ENCODE measurements at places on chromosomes 12 and 14.

- no peak for DNase-seq
These were observed 23.1 kb downstream of the BICDL1 start for GRCh38 chr12:120012067-120012621.

- peak; percentile 40 for DNase-seq
These were observed 24.5 kb upstream of the PPP1R13B start for GRCh38 chr14:103871596-103872480.

DNA sequence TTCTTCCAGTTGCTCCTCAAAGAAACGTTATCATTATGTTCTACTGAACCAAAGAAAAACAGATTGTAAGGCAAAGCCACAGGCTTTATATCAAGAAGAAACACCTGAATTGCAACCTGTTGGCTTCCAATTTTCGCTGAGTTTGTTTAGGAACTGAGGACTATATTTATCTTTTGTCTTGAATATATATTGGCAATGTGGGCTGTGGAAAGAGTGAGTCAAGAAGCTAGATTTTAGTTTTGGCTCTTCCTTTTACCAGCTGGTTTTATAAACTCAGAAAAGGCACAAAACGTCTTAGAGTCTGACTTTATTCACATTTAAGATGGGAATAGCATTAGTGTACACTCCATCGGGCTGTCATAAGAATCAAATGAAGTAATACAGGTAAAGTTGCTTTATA, 10.4 kb upstream of the PTHLH start:
- no peak for DNase-seq

GRCh38 chr12:12681061-12681765, 14.8 kb downstream of the GPR19 start:
- DNase-seq = no peak

GRCh38 chr12:5440978-5441377, 9.1 kb downstream of the NTF3 start:
- no peak for DNase-seq

GRCh38 chr12:76259106-76259505, 89.1 kb downstream of the BBS10 start:
- no peak for DNase-seq

DNA sequence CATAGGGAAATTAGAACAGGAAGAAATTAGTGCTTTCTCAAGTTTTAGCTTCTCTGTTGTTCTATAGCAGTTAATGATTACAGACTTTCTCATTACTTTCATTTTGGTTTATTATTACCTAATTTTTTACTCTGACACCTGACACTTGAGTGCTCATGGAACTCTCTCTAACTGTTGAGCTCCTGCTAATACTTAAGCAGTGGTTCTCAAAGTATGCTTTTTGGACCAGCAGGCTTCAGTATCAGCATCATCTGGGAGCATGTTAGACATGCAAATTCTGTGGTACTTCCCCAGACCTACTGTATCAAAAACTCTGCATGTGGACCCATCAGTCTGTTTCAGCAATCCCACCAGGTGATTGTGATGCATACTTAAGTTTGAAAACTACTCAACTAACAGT, 235.3 kb downstream of the CCDC91 start:
- peak; percentile 11 for DNase-seq

DNA sequence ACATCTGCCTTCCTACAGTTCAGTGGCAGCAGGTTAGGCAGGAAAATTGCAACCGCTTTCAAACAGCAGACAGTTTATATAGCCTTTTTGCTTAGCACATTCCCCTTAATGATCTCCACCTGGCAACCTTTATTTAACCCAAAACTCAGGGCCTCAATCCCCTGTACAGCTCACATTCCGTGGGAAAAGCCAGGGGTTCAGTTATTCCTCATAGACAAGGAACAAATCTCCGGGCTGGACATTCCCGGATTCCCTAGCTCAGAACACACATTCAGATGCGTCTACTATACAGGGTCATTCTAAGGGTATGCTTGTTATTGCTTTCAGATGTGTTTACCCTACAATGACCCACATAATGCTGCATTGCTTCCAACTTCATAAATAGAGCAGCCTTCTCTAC, 73.8 kb upstream of the DCN start:
- no peak for DNase-seq

DNA sequence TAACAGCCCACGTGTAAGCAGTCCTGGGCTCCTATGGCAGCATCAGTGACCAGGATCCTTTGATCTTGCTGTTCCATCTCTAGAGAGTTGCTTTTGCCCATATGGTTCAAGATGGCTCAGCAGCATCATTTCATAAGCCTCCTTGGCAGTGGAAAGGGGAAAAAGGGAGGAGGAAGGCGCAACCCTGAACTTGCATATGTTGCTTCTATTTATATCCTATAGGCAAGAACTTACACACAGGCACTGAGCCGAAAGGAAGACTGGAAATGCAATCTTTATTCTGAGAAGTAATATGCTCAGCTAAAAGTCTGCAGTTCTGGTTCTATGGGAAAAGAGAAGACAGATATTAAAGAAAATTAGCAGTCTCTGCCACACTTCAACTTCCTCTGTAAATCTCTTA, 167.7 kb upstream of the PLXNC1 start:
- no peak for DNase-seq

GRCh38 chr14:99838639-99839134, 45.5 kb downstream of the EML1 start:
- DNase-seq = no peak

DNA sequence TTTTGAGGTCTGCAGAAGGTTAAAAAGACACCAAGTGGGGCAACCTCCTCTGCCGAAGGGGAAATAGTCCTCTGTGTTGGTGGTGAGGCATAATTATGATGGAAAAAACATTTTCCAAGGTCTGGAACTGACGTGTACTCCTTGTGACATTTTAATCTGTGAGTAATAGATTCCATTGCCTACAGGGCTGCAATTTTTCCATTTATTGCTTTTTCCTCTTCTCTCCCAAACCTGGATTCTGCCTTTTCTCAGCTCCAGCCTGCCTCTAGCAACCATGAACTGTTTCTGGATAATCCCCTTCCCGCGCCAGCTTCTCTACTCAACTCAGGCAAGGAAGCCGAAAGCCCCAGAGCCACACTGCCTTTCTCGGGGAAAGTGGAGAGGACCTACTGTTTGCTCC, 230.1 kb upstream of the PLXNC1 start:
- DNase-seq = no peak

- no peak for DNase-seq
These were observed 12.7 kb upstream of the WDR89 start for GRCh38 chr14:63654346-63654745.

GRCh38 chr12:119005085-119005484, 23.7 kb downstream of the SRRM4 start:
- no peak for DNase-seq

DNA sequence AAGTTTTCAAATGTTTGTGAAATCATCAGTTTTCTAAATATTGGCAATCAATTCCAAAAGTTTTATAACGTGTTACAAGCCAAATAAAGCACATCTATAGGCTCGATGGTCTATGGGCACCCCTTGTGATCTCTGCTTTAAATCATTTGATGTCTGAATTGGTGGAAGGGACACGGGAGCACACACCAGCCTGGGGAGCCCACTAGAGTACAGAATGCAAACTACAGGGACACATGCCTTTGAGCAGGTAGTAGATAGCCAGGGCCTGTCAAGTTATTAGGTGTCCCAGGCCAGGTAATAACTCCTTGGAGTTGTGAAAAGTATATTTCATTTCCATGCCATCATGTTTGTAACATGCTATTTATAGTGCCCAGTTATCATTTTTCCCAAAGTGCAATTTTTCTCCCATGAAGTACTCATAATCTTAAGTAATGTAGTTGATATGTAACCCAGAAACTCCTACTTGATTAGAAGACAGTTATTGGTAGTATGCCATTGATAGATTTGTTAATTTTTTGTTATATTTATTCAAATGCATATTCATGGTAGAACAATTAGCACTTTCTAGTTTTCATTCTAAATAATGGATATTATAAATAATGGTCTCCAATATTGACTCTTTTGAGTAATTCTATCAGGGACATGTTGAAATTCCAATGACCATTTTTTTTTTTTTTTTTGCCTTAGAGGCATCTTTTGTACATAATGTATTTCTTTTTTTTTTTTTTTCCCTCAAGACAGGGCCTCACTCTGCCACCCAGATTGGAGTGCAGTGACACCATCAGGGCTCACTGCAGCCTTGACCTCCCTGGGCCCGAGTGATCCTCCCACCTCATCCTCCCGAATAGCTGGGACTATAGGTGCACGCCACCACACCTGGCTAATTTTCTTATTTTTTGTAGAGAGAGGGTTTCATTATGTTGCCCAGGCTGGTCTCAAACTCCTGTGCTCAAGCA, 96.9 kb upstream of the FGD4 start:
- no peak for DNase-seq

- no peak for DNase-seq
These were observed 920.1 kb downstream of the FLRT2 start for GRCh38 chr14:86450085-86450484.

- DNase-seq = no peak
These were observed 240.3 kb upstream of the TMPO start for GRCh38 chr12:98275131-98275475.

GRCh38 chr12:106303202-106303820, 778 bp downstream of the TCP11L2 start:
- DNase-seq = peak; percentile 80

- DNase-seq = no peak
These were observed 97.3 kb upstream of the BTG1 start for GRCh38 chr12:92242907-92243306.

DNA sequence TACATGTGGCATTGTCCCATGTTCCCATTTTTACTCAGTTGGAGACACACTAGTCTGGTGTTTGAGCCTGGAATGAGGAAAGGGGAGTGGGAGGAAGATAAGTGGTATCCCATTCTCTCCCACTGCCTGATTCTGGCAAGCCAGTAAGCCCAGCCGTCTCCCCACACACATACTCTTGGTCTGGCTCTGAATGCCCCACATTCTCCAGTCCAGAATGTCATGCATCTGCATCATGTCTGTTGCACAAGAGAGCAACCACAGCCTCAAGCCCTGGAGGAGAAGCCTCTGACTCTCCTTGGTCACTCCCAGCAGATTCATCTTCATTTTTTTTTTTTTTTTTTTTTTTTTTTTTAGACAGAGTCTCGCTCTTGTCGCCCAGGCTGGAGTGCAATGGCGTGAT, 48.0 kb downstream of the DRAM1 start:
- no peak for DNase-seq

GRCh38 chr12:68178184-68178583, 18.6 kb upstream of the IFNG start:
- DNase-seq = no peak

- no peak for DNase-seq
These were observed 58.1 kb downstream of the NCOR2 start for GRCh38 chr12:124509300-124509675.

GRCh38 chr14:35938770-35939169, 112.6 kb downstream of the BRMS1L start:
- DNase-seq = no peak

DNA sequence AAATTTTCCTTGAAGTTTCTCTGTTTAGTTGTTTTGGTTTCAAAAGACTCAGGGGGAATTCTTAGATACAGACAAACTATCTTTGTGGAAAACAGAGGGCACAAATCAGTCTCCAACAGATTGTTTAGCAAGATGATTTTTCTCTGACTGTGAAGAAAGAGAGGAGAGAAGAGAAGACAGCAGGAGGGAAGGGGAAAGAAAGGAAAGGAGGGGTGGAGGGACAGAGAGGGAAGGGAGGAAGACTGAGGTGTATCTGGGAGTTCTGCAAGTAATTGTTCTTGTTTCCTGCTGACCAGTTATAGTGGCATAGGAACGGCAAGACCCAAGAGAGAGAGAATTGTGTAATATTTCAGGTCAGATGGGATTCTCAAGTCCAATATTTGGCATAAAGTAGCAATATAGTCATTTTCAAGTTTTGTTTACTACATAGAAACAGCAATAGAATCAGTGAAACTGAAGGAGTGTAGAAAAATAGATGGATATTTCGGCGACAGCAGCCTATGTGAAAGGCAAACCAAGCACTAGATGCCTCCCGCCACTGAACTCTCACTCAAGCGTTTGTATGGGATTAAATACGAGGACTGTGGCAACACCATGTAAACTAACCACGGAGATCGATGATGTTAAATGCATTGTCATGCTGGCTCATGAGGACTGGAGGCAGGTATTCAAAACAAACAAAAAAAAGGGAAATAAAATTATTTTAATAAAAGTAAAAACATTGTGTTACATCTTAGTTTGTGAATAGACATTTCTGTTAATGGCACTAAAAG, 342.5 kb downstream of the SLC16A7 start:
- DNase-seq = no peak

DNA sequence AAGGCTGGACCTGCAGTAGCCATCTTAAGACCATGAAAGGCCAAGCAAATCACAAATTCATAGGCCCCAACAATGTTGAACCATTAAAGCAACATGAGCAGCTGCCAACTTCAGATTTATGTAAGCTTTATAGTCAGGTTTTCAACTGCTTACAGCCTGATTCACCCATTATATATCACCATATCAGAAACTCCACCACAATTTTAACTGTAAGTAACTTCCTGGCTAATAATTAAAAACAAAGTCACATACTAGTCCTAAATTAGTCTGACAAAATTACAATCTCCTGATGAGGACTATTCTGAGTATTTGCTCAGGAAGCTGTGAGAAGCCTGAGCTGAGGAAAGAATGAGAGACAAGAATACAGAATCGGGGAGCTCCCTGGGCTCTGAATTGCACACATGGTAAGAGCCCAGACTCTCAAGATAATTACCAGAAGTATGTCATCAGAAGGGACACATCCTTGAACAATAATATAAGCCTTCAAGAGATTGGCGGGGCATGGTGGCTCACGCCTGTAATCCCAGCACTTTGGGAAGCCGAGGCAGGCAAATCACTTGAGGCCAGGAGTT, 55.1 kb downstream of the NUMB start:
- DNase-seq = no peak

DNA sequence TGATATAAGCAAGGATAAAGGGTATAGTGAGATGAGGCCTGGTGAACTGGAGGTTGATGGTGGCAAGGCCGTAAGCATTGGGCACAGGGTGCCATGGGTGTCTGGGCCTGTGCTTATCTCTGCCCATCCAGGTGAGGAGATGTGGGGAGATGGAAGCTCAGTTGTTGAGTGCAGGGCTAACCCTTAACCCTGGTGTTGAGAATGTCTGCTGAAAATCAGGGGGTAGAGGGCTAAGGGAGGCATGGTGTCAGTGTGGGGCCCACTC, 86.1 kb downstream of the SYNE2 start:
- no peak for DNase-seq

- no peak for DNase-seq
These were observed 25.1 kb downstream of the MEG3 start for GRCh38 chr14:100850841-100851585.

GRCh38 chr14:105355850-105356604, 41.5 kb downstream of the PACS2 start:
- DNase-seq = no peak

GRCh38 chr12:100554608-100555077, 18.8 kb upstream of the GAS2L3 start:
- peak; percentile 89 for DNase-seq

- no peak for DNase-seq
These were observed 57.9 kb downstream of the FZD10 start for GRCh38 chr12:130219929-130220705.

DNA sequence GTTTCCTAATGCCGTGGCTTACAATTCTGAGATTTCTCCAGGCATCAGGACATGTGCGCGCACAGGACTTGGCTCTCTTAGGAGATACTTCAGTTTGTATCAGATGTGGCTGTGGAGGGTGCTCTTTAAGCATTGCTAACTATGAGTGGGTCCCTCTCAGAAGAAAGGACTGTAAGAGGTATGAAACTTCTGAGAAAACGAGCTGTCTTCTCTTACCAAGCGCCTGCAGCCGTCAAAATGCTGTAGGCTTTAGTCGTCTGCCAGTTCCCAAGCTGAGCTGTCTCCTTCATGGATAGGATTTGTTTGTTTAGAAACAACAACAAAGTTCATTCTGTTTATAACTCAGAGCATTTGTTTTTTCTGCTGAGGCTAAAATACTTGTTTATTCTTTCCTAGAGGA, 16.1 kb upstream of the MANSC4 start:
- no peak for DNase-seq

GRCh38 chr12:120820884-120821510, 83.2 kb downstream of the SPPL3 start:
- no peak for DNase-seq

Data from left kidney (tissue), 8 donors.